ELR (cell line): ENCODE measurements at places on chromosomes 4 and X.

GRCh38 chrX:46375831-46376230, 169.4 kb downstream of the ZNF674 start:
- no peak for DNase-seq

GRCh38 chr4:7194251-7195140, 2.2 kb downstream of the SORCS2 start:
- peak; percentile 42 for DNase-seq

GRCh38 chr4:54227256-54228055, 1.6 kb upstream of the PDGFRA start:
- DNase-seq, result peak; percentile 79

DNA sequence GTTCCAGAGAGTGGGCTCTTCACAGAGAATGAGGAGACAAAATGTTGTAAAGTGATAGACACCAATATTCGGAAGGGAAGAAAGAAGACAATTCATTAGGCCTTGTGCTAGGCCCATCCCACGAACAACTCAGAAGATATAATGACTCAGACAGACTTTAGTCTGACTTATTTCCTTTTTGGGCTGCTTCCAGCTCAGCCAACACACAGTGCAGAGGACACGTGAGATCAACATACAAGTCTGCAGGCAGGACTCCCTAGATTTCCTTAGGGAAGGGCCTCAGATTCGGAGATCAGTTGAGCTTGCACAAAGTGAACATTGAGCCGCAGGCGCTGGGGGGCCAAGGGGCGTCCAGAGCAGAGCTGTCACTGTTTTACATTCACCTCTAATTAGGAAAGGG, 290.7 kb upstream of the TENM3 start:
- peak; percentile 83 for DNase-seq

GRCh38 chr4:163392328-163392727, 48.6 kb downstream of the NPY5R start:
- DNase-seq, result no peak

DNA sequence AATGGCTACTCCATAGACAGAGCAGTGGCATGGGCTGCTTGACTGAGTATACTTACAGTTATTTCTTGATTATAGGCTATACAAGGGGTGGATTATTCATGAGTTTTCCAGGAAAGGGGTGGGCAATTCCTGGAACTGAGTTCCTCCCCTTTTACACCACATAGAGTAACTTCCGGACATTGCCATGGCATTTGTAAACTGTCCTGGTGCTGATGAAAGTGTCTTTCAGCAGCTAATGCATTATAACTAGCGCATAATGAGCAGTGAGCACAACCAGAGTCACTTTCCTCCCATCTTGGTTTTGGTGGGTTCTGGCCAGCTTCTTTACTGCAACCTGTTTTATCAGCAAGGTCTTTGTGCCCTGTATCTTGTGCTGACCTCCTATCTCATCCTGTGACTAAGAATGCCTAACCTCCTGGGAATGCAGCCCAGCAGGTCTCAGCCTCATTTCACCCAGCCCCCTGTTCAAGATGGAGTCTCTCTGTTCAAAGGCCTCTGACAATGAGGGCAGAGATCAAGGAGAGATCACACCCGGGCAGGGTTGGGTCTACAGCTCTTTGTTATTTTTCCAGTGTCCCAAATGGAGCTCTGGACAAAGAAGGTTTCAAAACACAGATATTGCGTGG, 468.4 kb upstream of the PRKX start:
- DNase-seq, result no peak

DNA sequence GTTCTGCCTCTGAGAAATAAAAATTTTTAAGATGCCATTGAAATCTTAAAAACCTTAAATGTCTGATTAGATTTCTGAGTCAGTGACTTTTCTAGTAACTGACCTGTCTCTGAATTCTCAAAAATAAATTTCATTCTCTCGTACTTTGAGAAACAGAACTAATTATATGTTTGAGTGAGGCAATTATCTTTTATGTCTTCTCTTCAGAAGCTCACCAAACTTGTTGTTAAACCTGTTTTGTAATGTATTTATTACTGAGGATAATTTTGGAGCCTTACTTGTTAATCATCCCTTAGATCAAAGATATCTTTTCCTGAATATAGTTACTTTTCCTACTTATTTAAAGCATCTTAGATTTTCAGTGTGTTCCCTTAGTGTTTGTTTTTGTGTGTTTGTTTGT, 64.5 kb upstream of the MMAA start:
- DNase-seq, result no peak

- DNase-seq, result no peak
These were observed 590.7 kb downstream of the BCOR start for GRCh38 chrX:39507034-39507433.

DNA sequence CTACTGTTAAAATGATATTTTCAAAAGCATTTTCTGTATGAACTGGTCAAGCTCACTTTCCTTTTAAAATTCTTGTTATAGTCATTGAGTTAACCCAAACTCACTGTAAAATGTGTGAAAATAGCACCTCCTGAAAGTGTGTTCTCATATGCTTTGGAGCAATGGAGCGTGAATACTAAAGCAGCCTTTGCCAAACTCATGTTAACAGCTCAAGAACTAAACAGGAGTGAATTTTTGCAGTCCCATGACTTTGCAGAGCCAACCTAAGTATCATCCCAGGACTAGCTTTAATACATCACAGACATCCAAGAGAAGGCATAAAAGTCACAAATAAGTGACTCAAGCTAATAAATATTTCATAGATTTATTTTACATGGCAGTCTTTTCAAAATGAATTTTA, 2.3 kb downstream of the AMMECR1 start:
- DNase-seq, result no peak

DNA sequence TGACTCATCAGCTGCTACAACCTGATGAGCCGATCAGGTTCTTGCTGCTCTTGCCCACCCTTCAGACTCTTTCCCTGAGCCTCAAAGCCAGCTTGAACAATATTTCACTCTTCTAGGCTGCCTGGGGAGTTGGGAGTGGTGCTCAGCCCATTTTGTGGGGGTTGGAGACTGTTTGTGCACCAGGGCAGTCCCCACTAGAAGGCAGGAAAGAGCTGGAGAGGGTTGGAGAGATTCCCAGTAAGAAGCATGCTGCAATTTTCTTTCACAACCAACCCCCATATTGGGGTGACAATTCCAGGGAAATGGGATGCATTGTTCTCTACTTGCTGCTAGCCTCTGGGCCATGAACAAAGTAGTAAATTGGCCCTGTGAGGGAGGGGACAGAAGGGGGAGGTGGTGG, 44.1 kb downstream of the SLC16A2 start:
- no peak for DNase-seq

- DNase-seq, result peak; percentile 89
These were observed 685 bp downstream of the LCORL start for GRCh38 chr4:18020671-18021469.

- no peak for DNase-seq
These were observed 19.4 kb upstream of the ARMCX1 start for GRCh38 chrX:101530944-101531343.

GRCh38 chrX:44596277-44596676, 53.6 kb upstream of the FUNDC1 start:
- no peak for DNase-seq

- DNase-seq, result no peak
These were observed 419.8 kb downstream of the GALNTL6 start for GRCh38 chr4:172232966-172233365.

DNA sequence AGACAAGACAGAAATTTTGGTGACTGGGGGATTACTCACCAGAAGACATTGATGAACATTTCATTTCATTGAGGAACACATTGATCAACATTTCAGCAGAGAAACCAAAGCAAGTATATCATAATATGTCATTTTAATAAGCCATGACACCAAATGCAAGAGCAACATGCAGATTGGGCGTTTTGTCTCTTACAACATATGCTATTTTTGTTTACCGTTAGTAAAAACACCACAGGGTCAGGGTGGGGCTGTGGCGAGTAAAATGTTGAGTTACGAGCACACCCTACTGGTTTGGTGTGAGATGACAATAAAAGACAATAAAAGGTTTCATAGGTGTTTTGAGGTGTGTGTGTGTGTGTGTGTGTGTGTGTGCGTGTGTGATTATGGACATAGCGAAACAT, 294.5 kb downstream of the PDGFC start:
- peak; percentile 57 for DNase-seq

- DNase-seq, result peak; percentile 13
These were observed 1.5 kb downstream of the TRIM2 start for GRCh38 chr4:153205757-153206156.

GRCh38 chrX:87525771-87526229, 8.2 kb downstream of the KLHL4 start:
- DNase-seq, result peak; percentile 3

GRCh38 chr4:48116582-48116981, 17.5 kb downstream of the TXK start:
- no peak for DNase-seq

DNA sequence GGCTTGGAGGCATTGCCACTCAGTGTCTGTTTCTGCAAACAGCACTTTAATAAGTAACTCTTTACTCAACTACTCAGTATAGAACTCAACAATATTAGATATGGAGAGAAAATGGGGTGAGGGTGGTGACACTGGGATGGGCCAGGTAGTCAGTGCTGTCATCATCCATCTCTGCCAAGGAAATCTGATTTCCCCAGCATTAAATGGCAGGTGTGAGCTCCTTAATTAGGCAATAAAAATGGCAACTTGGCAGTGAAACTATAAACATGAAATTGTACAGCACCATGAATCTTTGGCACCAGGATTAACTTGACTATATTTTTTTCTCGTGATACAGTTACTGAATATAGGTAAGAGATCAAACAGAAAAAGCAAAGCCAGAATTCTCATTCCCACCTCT, 146.2 kb downstream of the GLRA2 start:
- DNase-seq, result no peak

DNA sequence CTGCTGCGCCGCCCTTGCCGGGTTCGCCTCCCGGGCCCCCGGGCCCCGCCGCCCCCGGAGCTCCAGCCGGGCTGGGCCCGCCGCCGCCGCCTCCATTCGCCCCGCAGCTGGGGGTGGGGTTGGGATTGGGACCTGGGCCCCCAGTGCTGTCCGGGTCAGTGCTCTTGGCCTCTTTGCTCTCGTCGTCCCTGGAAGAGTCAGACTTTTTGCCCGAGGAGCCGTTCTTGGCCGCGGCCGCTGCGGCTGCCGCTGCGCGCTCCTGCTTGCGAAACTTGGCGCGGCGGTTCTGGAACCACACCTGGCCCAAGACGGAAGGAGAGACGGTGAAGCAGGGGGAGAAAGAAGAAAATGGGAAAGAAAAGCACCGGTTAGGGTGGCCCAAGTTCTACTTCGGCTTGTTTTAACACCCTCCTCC, 2.5 kb downstream of the PHOX2B start:
- no peak for DNase-seq

- DNase-seq, result no peak
These were observed 184.2 kb downstream of the KDR start for GRCh38 chr4:54940996-54941865.

DNA sequence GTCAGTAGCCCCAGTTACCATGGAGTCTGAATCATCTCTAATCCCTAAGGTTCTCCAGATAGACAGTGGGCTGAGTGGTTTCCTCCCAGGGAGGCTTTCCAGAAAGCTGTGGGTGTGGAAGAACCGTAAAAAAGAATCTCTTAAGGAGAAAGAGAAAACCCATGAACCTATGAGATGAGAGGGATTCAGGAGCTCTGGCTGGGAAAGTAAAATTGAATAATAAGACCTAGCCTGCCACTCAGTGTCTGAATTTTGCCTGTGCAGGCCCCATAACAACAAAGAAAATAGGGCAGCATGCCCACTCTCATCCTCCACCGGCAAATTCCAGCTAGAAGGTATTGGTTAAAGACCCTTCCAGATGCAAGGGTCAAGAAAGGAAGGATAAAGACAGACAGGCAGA, 16.9 kb downstream of the AWAT2 start:
- no peak for DNase-seq

DNA sequence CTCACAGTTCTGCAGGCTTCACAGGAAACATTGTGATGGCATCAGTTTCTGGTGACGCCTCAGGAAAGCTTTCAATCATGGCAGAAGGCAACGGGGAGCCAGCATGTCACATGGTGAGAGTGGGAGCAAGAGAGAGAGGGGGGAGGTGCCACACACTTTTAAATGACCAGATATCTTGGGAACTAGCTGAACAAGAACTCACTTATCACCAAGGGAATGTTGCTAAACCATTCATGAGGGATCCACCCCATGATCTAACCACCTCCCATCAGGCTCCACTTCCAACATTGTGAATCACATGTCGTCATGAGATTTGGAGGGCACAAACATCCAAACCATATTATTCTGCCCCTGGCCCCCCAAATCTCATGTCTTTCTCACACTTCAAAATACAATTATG, 43.3 kb upstream of the GPR173 start:
- no peak for DNase-seq

GRCh38 chr4:31702326-31702725, 982.2 kb downstream of the PCDH7 start:
- no peak for DNase-seq

GRCh38 chr4:123807866-123808265, 411.3 kb downstream of the SPRY1 start:
- DNase-seq, result no peak

DNA sequence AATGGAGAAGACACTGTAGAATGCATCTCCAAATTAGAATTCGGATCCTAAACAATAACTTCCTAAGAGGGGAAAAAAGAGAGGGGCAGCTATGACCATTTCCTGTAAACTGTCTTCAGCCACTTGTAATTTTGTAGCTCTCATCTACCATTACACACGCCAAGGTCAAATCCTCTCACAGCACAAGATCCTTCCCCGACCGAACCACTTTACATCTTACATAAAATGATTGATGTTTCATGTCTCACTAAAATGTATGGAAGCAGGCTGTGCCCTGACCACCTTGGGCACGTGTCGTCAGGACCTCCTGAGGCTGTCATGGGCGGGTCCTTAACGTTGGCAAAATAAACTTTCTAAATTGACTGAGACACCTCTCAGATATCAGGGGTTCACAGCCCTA, 24.1 kb upstream of the PBDC1 start:
- DNase-seq, result peak; percentile 43

DNA sequence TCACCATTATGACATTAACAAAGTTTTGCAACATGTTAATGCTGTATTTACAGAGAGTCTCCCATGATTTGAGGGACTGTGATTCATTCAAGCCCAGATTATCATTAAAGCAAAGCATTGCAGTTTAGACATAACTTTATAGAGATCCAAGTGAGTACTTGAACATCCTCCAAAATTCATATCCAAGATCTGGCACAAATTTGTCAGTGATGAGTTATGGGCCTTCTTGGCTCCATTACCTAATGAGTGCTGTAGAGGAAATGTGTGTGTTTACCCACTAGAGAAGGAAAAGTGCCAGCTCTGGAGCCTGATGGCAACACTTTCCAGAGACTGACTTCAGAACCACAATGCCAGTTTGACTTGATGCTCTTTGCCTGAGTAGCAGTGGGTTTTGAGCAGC, 432.3 kb downstream of the GALNTL6 start:
- no peak for DNase-seq

DNA sequence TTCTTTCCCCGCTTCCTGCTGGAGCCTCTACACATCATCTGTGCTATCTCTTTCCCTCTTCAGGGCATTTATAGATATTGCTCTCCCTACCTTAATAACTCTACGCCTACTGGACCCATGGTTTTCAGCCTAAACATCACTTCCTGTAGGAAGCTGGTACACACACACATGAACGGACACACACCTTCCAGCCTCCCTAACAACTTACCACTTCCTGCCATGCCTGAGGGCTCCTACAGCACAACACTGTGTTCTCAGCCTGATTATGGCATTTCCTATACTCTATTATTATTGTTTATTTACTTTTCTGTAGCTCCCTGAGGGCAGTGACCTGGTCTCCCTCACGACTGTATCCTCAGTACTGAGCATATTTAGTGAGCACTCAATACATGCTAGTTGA, 163.6 kb upstream of the MAP3K15 start:
- DNase-seq, result peak; percentile 68
